Dorsolateral prefrontal cortex (tissue), 122 donors: ENCODE measurements at places on chromosomes 1 and 21.

- DNase-seq = no peak
These were observed 127.0 kb downstream of the MRPS6 start for GRCh38 chr21:34200288-34200905.

DNA sequence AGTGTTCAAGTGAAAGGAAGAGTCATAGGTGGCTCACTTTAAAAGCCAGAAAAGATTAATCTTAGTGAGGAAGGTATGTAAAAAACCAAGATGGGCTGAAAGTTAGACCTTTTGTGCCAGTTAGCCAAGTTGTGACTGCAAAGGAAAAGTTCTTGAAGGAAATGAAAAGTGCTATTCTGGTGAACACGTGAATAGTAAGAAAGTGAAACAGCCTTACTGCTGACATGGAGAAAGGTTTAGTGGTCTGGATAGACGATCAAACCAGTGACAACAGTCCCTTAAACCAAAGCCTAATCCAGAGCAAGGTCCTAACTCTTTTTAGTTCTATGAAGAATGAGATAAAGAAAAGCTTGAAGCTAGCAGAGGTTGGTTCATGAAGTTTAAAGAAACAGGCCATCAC is 106.4 kb downstream of the CTH start:
- no peak for DNase-seq

GRCh38 chr1:212727386-212728181 is 27.9 kb upstream of the BATF3 start:
- DNase-seq = no peak

DNA sequence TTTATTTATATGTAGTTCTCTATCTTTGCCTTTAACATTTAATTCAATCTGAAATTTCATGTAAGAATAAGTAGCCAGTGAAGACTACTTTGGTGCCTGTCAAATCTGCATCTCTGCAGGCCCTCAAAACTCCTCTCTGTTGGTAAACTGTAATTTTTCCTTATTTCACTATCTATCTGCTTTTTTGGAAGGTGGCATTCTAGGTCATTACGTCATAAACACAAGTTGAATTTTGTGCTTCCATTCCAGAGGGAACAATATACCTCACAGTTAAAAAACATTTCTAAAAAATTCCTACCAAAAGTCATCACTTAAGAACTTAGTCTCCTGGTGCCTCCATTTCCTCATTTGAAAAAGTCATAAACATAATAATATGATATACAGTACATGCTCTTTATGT is 176.0 kb downstream of the GABPA start:
- DNase-seq = no peak

DNA sequence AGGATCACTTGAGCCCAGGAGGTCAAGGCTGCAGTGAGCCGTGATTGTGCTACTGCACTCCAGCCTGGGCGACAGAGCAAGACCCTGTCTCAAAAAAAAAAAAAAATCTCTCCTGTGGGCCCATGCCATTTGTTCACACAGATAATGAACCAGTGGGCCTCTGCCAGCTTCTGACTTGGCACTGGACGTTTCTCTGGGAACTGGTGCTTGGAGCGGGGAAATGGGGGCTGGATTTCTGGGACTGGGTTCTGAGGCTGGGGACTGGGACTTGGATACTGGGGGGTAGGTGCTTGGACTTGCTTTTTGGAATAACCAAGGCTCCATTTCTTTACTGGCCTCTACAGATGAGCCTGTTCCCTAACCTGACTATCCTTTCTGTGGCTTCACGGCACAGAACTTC is 9.7 kb downstream of the IFI6 start:
- no peak for DNase-seq

- no peak for DNase-seq
These were observed 69.4 kb downstream of the RGS2 start for GRCh38 chr1:192878249-192878648.

- DNase-seq = no peak
These were observed 6.1 kb downstream of the ERRFI1 start for GRCh38 chr1:8020032-8020431.

- DNase-seq = no peak
These were observed 113.4 kb upstream of the HOOK1 start for GRCh38 chr1:59701376-59701775.

- DNase-seq = no peak
These were observed 85.6 kb downstream of the HMCN1 start for GRCh38 chr1:185819798-185820197.

- DNase-seq = no peak
These were observed 23.7 kb upstream of the ACTL8 start for GRCh38 chr1:17731460-17731859.

DNA sequence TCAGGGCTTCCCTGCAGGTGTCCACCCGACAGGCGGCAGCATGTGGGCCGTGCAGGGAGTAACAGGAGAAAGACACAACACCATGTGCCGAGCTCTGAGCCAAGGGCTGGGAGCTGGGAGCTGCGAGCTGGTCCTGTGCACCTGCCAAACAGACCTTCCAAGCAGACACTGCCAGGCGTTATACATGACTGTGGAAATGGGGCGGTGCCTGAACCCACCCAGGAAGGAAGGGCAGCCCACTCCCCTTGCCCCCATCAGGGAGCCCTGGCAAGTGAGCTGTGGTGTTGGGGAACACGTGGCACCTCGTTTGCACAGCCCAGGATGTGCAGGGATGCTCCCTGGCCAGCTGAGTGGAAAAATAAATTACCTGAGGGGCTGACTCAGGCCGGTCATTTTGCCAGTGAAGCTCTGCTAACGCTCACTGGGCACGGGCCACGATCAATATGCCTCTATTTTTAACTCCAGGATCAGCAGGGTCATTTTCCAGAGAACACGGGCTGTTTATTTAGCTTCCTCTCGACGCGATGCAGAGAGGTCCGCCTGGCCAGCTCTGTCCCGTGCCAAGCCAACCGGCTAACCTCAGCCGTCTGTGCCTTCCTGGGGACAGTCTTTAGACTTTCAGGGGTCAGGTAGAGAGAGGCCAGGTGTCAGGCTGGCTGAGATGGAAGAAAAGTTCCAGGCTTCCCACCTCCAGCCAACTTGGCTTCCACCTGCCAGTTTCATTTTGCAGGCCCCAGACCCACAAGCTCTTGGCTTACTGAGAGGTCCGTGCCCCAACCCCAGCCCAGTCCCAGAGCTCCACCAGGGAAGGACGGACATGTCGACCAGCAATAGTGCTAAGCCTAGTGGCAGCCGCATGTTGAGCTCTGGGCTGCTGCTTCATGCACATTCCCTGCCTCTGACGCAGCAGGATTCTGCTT is 196.7 kb upstream of the VAMP3 start:
- DNase-seq = peak; percentile 33

DNA sequence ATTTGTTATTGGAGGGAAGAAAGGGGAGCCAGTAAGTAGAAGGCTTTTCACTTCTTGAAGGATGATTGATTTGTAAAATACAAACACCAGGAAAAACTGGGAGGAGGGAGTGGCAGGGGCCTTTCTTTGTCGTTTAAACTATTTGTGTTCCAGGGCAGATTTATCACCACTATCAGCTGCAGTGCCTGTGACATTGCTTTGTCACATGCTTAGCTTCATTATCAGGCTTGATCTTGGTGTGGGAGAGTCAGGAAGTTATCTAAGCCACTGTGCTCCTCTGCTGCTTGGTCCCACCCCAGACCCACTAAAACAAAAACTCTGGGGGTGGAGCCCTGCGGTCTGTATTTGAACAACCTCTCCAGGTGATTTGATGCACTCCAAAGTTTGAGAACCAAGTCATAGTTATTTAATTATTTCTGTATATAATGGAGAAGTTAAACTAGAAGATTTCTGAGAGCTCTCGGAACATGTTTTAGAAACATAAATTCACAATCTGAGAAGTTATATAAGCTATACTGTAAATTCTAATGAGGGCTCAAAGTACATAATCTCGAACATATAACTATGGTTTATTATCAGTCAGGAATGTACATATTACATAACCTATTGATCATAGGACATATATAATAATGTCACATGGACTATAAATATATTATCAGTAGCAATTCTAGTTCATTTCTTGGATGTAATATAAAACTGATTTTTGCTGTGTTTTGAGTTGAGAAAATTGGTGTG is 87.9 kb downstream of the CDC14A start:
- DNase-seq = no peak

DNA sequence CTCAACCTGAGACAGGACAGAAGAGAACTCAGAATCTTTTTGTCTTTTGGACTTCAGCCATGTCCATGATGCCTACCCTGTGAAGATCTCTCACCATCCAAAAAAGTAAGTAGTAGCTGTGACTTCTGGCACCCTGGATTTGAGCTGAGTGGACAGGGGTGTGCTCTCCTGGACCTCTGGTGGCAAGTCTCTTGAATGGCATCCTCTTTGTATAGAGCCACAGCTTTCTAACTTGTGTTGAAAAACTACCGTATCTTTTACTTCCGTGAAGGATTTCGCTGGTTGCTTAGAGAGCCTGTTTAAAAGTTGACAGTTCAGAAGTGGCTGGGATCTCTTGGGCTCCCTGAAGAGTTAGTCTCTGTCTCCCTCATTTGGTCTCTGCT is 1.8 kb downstream of the MFN2 start:
- no peak for DNase-seq

- DNase-seq = no peak
These were observed 80.8 kb upstream of the DYNLT5 start for GRCh38 chr1:66671455-66671854.

DNA sequence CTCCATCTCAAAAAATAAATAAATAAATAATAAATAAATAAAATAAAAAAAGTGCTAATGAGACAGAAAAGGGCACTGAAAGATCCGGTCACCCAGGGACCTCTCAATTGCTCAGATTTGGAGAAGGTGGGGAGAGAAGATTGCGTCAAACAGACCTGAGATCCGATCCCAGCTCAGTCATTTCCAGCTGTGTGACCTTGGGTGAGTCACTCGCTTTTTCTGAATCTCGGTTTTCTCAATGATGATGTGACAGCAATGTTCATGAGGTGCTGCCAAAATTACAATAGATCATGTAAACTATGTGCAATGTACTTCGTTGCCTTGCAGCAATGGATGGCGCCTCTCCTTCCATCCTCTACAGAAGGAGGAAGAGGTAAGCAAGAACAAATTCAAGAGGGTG is 11.1 kb upstream of the MEF2D start:
- no peak for DNase-seq

DNA sequence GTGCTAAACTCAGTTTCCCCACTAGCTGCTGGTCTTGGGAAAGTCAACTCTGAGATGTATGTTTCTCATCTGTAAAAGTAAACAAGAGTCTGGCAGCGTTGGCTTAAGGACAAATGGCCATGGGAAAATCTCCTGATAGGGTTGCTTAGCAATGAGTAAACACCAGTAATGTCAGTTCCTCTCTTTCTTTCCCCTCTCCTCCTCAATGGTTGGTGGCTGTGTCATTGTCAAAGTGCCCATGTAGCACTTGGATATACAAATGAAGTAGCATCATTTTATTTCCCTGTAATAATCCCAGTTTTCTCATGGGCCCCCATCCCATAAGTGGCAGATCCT is 2.2 kb upstream of the FYB2 start:
- no peak for DNase-seq

- no peak for DNase-seq
These were observed 729.5 kb upstream of the ADGRL2 start for GRCh38 chr1:81071072-81071858.

DNA sequence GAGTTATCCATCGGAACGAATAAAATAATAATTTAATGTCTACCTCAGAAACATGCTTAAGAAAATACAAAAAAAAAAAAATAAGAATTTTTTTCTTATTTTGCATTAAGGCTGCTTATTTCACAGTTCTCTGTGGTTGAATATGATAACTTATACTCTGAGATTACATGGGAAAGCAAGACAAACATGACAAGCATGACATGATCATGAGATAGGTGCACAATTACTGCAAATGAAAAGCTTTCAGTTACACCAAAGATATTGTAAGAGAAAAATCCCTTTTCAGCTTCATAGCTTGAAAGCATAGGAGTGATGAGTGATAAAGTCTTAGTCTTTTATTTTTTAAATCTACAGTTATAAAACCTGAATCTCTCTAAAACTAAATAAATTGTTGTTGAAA is 154.1 kb downstream of the BRINP3 start:
- DNase-seq = no peak

- peak; percentile 60 for DNase-seq
These were observed at the start of gene BCAR3 for GRCh38 chr1:93681101-93681988. BCAR3 (minus strand) TSS chr1:93681837; CDS start chr1:93674930, 6,907 bp downstream.

GRCh38 chr21:18940791-18941190 is 537.2 kb upstream of the TMPRSS15 start:
- no peak for DNase-seq

DNA sequence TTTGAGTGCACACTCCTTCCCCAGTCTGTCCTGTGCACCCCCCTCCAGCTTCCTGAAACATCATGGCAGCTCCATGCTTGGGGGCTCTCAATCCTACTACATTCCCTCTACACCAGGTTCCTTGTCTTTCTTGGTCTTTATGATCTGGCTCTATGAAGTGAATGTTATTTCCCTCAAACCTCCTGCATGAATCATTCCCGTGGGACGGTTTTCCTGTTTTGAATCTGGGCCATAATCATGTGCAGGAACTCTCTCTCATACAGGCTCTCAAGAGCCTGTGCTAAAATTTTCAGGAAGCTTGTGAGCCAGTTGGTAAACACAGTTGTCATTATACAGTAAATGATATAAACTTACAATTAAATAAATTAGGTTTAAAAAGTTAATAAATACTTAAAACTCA is 89.8 kb upstream of the KCNE2 start:
- DNase-seq = no peak

DNA sequence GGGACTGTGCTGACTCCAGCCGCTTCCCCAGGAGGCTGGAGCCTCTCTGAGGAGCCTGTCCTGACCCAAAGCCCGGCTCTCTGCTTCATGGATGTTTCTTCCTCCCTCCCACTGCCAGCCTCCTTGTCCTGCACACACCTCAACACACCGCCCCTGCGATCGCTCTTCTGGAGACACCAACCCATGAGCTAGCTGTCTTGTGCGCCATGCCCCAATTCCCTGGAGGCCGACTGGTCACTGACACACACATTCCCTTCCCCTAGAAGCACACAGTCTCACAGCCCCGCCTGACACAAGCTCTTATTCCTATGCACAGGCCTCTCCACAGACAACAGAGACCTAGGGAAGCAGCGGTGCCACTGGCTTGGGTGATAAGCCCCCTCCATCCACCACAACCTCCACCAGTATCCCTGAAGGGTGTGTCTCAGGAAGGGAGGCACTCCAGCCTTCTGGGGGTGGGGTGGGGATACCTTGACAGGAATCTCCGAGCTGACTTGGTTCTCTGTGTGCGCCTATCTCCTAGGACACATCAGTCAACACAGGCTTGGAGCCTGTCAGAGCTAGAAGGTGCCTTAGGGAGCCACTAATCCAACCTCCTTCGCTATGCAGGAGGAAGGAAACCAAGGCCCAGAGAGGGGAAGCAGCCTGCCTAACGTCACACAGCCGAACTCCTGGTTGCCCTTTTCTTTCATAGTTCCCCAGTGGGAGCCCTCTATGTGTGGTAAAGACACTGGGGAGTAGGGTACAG is 31.1 kb downstream of the AHDC1 start:
- DNase-seq = no peak

- no peak for DNase-seq
These were observed 63.6 kb upstream of the TNFSF18 start for GRCh38 chr1:173114346-173114745.

- no peak for DNase-seq
These were observed 17.3 kb downstream of the DDR2 start for GRCh38 chr1:162649583-162649982.

DNA sequence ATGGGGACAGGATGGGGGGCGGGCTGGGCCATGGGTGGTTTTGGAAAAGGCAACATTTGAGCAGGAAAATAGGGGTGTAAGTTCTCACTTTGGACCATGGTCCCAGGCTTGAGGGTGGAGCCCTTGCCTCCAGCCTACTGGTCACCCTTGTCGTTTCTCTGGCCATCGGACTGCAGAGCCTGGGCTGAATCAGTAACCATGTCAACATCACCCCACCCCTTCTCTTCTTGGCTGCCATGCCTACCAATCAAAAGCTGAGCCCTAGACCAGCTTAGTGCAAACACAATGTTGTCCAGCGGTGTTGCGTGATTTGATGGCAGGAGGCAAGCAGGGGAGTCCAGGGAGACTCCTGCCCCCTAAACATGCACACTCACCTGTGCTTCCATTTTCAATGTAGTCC is 231.0 kb upstream of the KAZN start:
- no peak for DNase-seq
